Nephron progenitor cell (in vitro differentiated cells): ENCODE measurements at places on chromosomes 7 and 10.

DNA sequence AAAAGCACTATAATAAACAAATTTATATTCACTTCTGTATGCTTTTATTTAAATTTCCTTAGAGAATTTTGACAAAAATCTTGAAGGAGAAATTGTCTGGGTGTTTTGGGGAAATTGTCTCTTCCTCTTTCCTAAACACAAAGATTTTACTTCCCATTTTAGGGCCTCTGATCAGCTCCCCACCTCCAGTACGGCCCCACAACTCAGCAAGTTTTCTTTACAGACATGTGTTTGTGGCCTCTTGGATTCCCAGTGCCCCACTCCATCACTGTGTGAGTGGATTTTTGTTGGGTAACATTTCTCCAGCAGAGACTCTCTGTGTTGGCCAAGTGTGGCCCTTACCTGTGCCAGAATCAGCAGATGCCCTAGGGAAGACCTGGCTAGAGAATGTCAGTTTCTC, 182.8 kb upstream of the CDC14C start:
- DNase-seq = no peak

GRCh38 chr7:132755538-132756483, 179.5 kb upstream of the PLXNA4 start:
- DNase-seq = no peak

- DNase-seq = no peak
Measured at GRCh38 chr7:146698995-146699610, 582.5 kb downstream of the CNTNAP2 start.

DNA sequence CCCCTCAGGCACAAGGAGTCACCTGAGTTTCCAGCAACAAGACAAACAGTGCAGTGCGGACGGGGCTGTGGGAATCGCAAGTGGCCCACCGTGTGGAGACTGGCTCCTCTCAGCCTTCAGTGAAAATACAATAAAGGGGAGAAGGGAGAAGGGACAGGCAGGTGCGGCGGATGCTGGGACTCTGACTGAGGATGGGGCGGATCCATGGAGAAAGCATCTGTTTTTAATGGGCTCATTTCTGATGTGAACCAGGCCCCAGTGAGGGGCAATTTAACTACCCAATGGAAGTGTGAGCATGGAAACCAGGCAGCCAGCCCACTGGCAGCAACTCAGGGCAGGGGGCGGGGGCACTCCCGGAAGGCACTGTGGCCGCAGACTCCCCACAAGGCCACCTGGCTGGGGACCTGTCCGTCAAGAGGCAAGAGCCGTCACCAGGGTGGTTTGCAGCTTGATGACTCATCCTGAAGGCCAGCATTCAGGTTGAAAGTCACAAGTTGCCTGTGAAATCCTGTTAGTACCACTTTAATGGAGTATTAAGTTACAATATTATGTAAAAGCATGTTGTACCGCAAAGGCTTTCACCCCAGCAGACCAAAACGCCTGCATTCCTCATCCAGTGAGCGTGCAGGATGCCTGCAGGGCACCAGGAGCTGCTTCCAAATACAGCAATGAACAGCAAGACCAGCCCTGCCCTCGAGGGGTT, 476.4 kb downstream of the PTPRN2 start:
- no peak for DNase-seq

DNA sequence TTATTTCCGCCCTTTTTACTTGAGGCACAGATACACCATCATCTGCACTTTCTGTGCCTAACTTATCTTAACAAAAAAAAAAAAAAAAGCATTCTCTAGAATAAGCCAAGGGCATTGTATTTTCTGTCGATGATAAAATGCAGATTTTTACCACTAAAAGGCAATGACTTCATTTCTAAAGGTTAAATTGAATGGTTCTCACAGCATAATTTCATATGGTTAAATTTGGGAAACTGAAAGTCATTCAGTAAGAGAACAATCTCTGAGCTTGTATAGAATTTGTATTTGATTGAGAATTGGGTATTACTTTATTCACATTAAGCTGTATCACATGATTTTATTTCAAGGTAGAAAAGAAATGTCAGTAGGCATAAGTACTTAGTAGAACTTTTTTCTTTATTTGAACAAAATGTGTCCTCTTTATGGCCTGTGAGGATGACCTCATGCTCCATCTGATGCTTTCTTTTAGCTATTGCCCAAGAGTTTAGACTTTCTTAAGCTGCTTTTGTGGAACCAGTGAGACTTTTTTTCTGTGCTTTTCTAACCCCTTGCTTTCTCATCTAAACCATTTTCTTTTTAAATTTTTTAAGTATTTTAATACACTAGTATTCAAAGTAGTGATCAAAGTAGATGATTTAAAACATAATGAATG, 110.3 kb downstream of the LRRC4 start:
- DNase-seq = no peak

- DNase-seq = no peak
Measured at GRCh38 chr10:127945341-127945758, 38.4 kb downstream of the PTPRE start.

DNA sequence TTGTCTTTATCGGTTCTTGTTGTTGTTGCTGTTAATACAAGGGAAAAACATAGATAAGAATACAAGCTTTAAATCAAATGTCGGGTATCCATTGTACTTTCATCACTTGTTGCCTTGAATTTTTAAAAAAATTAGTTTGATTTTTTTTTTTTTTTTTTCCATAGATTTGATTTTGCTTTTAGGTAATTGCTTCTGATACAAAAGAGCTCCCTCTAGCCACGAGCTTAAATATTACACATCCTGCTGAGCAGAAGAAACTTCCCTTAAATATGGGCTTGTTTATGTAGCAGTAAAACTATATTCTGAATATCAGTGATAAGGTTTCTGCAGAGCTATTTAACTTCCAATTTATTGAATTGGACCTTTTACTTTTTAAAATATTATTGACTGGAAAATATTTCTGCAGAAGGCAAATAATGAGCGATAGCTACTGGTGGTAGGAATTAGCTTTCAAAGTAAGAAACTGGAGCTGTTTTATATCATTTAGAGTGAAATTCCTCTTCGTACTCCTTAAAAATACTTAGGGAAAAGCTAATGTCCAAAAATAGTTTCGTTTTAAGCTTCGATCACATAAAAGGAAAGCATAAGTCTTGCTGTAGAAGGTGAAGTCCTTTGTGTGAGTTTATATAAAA, 216.9 kb downstream of the POLR1F start:
- DNase-seq = no peak

DNA sequence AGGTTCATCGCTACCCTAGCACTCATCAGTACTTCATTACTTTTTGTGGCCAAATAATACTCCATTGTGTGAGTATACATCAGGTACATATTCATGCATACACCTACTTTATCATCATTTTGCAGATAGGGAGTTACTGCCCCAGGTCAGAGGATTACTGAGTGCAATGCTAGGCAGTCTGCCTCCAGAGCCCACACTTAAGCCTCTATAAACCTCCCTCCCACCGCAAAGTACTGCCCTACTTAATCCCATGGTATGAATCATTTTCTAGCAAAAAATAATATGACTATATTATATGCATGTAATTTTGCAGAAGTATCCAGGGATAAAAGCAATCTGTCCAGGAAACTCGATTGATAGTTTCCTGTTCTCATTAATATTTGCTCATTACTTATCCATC, 194.3 kb downstream of the GRID1 start:
- no peak for DNase-seq

DNA sequence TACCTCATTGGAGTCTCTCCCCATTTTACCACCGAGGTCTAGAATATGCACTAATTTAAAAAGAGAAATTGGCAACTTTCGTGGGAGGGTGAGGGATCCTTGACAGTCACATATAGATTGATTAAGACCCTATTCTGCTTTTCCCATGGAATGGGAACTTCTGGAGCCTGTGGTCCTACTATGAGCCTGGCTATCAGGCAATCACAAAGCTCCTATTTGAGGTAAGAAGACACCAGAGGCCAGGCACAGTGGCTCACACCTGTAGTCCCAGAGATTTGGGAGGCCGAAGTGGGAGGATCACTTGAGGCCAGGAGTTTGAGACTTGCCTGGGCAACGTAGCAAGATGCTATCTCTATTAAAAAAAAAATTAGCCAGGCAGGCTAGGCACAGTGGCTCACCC, 104.7 kb upstream of the CCNY start:
- no peak for DNase-seq

DNA sequence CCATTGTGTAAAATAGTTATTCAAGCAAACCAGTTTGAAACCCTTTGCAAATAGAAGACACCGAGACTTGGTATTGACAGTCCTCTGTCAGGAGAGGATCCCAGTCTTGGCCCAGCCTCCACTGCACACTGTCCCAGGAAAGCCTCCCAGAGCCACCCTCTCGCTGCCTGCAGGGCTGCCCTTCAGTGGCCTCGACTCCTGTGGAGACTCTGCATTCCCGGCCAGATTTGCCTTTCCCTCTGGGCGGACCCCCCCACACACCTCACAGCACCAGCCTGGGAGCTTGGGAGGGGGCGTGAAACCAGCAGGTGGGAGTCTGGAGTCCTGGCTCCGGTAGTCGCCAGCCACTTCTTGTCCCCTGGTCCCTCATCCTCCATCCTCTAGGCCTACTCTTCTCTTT, 48.7 kb downstream of the GRK5 start:
- no peak for DNase-seq

- DNase-seq = no peak
Measured at GRCh38 chr7:150631866-150632864, at the start of gene GIMAP6. Gene GIMAP6 (minus strand): TSS chr7:150632385. CDS start chr7:150630142, 2,243 bp downstream.

GRCh38 chr10:119849031-119849789, 23.4 kb downstream of the MCMBP start:
- no peak for DNase-seq

DNA sequence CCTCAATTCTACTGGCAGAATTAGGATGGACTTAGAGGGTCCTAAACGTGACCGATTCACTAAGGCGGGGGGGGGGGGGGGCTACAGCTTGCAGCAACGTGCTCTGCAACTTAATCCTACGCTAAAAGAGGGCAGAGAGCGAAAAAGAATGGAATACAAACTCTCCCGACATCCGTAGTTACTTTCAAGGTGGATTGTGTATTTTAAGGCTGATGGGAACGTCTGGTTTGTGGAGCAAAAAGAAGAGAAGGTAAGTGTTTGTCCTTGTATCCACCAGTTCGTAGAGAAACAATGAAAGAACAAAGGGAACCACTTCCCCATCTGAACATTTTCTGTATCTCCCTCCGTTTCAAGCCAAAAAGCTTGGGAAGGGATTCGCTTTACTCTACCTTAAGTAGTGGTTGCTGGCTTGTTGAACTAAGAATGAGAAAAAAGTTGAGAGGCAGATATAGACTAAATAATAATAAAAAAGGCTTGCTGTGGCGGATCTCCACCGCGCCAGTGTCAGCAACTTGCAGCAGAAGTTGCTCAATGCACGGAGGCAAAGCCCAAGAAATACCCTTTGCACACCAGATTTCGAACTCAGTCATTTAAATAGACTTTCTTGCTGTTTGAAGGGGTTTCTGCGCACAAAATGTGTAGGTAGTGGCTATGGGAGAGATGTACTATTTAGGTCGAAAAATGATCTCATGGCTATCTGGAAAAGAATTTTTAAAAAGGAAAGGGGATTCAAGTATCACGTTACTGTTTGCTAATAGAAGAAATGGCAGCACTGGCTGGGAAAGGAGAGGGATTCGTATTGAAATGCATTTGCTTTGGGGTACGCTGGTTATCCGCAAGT, 736 bp downstream of the SKIDA1 start:
- no peak for DNase-seq

GRCh38 chr10:45111509-45111908, 110.8 kb downstream of the ZNF22 start:
- no peak for DNase-seq

DNA sequence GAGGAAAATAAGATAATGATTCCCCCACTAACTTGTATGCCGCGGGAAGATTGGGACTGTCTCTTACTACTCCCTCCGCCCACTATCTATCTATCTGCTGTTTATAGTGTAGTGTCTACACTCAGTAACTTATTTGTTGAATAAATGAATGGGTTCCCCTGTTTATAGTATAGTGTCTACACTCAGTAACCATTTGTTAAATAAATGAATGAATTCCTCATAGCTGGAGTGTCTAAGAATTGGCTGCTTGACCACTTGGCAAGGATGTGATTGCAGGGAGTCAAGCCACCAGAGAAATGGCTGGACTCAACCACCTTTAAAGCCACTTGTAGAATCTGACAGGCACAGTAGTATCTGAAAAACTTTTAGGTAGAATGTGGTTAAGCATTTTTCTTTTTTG, 147.1 kb downstream of the TRIL start:
- no peak for DNase-seq

GRCh38 chr10:87844837-87845623, 18.3 kb downstream of the KLLN start:
- no peak for DNase-seq

DNA sequence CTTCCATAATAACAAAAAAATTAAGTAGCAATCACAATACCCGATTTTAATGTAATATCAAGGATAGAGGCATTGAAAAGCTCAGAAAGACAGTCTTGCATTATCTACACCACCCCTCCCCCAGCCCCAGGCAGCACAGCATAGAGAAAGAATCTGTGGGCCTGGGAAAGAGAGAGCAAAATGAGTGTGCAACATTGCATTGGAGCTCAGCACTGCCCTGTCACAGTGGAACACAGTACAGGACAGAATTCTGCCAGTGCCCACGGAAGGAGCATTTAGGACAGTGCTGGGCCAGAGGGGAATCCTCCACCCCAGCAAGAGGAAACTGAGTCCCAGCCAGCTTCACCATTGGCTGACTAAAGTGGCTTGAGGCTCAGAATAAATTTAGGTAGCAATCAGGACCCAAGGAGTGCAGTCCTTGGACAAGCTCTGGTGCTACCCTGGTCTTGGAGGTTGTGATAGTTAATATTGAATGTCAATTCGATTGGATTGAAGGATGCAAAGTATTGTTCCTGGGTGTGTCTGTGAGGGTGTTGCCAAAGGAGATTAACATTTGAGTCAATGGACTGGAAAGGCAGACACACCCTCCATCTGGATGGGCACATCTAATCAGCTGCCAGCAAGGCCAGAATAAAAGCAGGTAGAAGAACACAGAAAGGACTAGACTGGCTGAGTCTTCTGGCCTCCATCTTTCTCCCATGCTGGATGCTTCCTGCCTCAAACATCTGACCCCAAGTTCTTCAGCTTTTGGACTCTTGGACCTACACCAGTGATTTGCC, 234.4 kb downstream of the ANK3 start:
- no peak for DNase-seq

- no peak for DNase-seq
Measured at GRCh38 chr7:109127145-109127544, 557.5 kb downstream of the DNAJB9 start.

GRCh38 chr7:127290801-127291361, 38.1 kb upstream of the GRM8 start:
- no peak for DNase-seq

DNA sequence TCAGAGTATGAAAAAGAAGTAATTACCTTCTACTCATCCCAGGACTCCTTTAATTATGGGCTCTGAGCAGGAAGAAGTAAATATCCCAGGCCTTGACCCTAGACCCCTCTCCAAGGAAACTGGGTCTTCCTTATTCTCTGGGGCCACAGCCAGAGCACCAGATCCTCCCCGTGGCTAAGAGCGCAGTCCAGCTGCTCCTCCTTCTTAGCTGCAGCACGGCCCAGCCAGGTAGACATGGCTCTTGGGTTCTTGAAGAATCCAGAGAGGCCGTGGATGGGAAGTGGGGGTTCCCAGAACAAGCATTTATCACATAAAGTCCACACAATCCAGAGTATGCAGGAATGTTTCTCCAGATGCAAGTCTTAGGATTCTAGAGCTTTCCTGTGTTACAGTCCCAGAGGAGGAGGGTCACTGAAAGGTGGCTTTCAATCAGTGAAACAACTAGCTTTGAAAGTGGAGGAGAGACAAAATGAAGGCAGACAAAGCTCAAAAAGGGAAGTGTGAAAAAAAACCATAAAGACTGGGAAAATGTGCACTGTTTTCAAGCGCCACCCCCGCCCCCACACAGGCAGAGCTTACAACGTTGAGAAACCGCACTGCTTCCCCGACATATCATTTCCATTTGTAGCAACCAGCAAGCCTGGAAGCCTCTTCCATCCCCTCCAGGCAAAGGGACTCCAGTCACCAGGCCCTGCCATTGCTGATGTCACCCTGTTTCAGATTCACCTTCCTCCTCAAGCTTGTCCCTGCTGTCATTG, 396.5 kb upstream of the MKI67 start:
- DNase-seq = no peak
